ENCODE measurements at places on chromosomes 6 and 20. TPM values are rescaled to one million over a fixed set of nuclear protein-coding genes. Genes with fewer than 3 reads are reported as not detected.

- DNase-seq: no peak
Measured at GRCh38 chr6:84546427-84546914, 217.9 kb downstream of the TBX18 start.

DNA sequence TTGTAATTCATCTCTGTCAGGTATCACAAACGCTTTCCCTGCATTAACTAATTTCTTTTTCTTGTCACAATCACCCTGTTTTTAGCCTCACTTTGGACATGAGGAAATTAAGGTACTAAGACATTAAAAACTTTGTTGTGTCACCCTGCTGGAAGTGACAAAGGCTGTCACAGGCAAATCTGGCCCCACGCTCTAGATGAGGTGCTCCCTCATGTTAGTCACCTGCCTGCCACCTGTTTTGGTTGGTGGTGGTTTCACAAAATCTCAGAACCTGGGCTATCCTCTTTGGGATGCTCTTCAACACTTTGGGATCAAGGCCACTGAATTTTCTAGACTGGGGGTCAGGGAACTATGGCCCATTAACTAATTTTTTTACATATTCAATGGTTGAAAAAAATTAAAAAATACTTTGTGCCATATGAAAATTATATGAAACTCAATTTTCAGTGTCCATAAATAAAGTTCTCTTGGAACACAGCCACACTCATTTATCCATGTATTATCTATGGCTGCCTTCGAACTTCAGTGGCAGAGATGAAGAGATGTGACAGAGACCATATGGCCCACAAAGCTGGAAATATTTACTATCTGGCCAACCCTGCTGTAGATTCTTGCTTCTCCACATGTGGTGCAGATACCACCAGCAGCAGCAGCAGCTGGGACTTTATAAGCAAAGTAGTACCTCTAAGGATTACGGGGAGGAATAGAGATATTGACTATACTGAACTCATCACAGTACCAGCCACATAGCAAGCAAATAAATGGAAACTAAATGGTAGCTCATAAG lies 16.1 kb upstream of the TNFAIP3 start:
- DNase-seq: no peak

DNA sequence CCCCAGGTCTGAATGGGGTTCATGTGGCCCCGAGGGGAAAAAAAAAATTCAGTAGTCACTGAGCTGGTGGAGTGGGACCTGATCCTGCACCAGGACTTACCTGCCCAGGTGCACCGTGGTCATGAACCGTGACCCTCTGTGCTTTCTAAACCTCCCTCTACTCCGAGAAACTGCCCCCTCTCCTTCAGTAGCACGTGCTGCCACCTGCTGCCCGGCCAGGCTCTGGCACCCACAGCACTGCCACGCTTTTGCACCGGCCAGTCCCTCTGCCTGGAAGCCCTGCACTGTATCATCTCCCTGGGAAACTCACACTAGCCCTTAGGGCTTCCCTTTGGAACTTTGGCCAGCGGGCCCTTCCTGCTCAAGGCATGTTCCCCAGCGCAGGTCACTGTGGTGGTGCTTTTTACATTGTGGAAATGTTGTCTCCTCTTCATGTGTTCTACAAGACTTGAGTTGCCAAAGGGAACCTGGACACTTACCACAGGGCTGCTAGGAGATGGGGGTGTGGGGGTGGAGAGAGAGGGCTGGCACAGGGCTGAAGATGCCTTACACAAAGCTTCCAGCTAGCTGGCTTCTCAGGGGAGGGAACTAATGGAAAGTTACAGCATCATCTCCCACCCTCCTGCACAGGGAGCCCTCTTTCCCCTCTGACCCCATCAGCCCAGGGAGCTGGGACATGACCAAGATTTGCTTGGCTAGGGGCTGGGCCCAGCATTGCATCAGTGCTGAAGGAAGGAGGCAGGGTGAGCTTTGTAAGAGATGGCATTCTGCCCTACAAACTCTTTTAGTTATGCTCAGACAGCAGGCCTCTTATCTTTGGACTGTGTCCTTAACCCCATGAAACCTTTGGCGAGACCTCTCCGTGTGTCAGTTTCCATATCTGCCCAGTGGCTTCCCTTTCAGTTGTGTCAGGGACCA lies 2.5 kb upstream of the PTPRT start:
- DNase-seq: no peak

GRCh38 chr6:46888578-46888977 lies 33.2 kb downstream of the ADGRF5 start:
- DNase-seq: no peak

- DNase-seq: no peak
Measured at GRCh38 chr6:165090242-165090641, 219.2 kb downstream of the C6orf118 start.

DNA sequence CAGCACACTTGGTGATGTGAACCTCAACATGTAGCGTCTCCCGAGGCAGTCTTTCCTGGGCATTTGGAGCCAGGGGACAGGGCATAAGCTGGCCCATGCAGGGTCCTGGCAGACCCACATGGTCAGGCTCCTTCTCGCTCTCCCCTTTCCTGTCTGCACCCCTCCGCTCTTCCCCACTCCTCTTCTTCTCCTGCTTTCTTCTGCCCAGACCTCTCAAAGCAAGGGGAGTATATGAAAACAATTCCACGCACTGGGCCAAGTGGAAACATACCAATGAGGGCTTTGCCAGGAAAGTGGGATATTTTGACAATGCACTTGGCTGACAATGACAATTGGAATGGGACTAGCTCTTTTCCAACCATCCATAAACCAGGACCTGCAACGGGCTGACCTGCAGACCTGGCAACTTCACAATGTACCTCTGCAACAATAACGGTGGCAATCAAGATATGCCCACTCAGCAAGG lies 58.9 kb upstream of the TRAF3IP2 start:
- no peak for DNase-seq

DNA sequence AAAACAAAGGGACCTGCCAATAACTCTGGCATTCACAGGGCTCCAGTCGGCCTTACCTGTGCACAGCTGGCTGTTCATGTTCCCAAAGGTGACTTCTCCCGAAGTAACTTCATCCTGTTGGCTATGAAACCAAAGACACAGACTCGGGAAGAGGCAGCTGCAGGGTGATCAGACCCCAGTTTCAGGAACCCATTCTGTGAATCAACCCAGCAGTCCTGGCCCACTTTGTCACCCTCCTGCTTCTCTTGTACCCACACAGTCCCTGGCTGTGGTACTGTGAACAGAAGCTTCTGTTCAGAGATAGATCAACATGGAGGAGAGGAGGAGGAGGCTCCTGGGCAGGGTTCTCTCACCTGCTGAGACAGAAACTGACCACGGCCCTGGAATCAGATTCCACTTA lies 8.7 kb upstream of the PGC start:
- DNase-seq: no peak

DNA sequence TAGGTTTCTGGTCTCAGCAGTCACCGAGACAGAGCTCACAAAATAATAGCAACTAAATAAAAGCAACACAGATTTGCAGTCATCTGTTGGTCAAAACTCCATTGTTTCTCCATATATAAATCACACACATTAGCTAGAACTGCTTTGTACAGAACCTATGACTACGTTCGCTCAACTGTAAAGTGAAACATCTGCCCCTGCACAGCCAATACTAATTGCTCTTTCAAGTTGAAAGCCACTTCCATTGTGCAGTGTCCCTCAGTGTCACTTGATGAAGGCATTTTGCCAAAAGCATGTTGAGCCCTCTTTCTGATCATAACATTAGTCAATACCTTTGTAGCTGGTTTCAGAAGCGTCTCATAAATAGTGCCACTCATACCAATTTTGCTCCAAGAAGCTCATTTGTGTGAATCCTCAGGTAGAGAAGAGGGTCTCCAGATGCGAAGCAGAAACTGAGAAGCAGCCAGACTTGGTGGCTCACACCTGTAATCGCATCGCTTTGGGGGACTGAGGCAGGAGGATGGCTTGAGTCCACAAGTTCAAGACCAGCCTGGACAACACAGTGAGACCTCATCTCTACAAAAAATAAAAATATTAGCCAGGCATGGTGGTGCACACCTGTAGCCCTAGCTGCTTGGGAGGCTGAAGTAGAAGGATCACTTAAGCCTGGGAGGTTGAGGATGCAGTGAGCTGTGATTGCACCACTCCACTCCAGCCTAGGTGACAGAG lies 68.9 kb downstream of the PERP start:
- DNase-seq: no peak

GRCh38 chr6:2353412-2354137 lies 108.2 kb upstream of the GMDS start:
- DNase-seq: peak; percentile 53

- no peak for DNase-seq
Measured at GRCh38 chr6:23097566-23097965, 528.2 kb downstream of the HDGFL1 start.

DNA sequence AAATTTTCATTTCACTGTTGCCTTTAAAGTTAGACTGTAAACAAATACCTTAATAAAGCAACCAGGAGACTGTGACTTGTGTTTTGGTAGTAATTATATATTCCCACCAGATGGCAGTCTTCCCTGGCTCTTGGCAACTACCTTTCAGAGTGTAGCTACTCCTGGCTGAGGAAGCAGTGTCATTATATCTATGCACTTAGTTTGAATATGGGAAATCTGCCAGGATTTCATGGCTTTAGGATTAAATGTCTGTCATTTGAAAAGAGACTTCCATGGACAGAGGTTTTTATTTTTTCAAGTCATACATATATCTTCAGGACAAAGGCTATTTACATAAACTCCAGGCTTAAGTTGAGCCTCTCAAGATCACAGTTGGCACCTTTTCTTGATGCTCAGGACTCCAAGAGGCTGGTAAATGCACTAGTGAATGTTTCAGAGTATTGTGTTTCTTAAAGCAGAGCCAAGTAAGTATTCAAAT lies 160.1 kb downstream of the C6orf58 start:
- no peak for DNase-seq

- DNase-seq: no peak
Measured at GRCh38 chr6:167738386-167738785, 88.3 kb upstream of the AFDN start.

- DNase-seq: no peak
Measured at GRCh38 chr6:44804016-44804415, 416.5 kb downstream of the CDC5L start.

DNA sequence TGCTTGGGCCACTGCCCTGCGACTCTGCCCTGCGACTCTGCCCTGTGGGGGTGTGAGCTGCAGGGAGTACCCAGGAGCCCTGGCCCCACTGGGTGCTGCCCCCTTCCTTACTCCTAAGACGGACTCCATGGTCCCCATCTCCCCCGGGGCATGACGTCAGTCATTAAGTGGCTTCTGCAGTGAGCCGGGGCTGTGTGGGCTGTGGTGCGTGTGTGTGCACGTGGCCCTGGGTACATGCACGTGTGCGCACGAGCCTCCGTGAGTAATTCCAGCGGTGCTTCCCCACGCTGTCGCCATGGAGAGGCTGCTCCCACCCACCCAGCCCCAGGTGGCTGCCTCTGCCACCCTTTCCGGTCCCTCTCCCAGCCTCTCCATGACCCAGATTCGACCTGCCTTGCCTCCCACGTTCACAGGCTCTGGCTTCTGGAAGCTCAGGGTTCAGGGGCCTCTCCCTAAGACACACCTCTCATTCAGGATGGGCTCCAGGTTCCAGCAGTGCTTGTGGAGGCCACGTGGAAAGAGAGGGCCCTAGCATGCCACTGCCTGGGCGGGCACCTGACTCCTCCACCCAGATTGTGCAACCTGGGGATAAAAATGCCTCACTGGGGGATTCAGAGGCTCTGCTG lies 88.3 kb downstream of the DLGAP4 start:
- DNase-seq: no peak

DNA sequence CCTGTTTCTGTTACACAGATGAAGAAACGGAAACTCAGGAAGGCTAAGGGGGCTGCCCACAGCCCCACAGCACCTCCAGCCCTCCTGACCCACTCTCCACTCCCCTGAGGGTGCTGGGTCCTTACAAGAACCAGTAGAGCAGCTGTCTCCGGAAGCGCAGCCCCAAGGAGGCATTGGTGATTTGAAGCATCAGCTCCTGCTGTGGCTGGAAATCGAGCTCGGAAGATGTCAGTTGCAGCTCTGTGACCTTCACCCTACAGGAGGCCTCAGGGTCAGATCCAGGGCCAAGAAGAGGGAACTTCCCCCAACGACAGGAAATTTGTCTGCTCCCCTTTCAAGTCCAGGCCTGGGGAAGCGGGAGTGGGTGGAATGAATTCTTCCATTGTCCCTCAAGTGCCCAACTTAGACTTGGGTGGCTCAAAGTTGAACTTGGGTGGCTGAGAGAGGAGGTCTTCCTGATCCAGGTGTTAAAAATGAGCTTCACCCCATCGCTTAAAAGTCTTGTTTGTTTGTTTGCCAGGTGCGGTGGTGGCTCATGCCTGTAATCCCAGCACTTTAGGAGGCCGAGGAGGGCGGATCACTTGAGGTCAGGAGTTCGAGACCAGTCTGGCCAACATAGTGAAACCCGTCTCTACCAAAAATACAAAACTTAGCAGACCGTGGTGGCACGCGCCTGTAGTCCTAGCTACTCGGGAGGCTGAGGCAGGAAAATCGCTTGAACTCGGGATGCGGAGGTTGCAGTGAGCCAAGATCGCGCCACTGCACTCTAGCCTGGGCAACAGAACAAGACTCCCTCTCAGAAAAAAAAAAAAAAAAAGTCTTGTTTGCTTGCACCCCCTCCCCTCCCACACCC lies 1.9 kb downstream of the PLTP start:
- no peak for DNase-seq

- no peak for DNase-seq
Measured at GRCh38 chr6:156231026-156231765, 546.0 kb upstream of the ARID1B start.

GRCh38 chr6:126718600-126719327 lies 378.8 kb downstream of the CENPW start:
- no peak for DNase-seq

DNA sequence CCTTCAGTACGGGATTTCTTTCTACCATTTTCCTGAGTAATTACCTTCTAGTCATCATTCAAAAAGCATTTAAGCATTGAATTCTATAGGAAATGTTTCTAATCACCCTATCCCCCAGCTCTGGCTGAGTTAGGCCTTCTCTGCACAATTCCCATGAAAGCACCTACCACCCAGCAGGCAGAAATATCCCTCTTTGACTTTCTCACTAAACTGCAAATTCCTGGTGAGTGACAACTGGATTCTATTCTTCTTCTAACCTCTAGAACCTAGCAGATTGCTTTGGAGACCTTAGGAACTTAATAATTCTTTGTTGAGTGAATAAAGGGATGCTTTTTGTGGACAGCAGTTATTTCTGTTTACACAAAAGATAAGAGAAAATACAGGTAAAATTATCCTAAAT lies 328.7 kb downstream of the LAMA2 start:
- no peak for DNase-seq

Gene BMP5
- 0.92 TPM for total RNA-seq

Gene ZC2HC1B
- total RNA-seq: not detected

Gene CEBPB
- 21.3 TPM for total RNA-seq

Gene PRPH2
- 0.08 TPM for total RNA-seq

Data from liver (tissue), 10 donors.